ENCODE measurements at places on chromosomes 16 and 17.

- no peak for DNase-seq
Measured at GRCh38 chr17:42937712-42938596, 26.3 kb downstream of the AARSD1 start.

- DNase-seq, result no peak
Measured at GRCh38 chr16:11310997-11311561, 29.9 kb upstream of the PRM1 start.

DNA sequence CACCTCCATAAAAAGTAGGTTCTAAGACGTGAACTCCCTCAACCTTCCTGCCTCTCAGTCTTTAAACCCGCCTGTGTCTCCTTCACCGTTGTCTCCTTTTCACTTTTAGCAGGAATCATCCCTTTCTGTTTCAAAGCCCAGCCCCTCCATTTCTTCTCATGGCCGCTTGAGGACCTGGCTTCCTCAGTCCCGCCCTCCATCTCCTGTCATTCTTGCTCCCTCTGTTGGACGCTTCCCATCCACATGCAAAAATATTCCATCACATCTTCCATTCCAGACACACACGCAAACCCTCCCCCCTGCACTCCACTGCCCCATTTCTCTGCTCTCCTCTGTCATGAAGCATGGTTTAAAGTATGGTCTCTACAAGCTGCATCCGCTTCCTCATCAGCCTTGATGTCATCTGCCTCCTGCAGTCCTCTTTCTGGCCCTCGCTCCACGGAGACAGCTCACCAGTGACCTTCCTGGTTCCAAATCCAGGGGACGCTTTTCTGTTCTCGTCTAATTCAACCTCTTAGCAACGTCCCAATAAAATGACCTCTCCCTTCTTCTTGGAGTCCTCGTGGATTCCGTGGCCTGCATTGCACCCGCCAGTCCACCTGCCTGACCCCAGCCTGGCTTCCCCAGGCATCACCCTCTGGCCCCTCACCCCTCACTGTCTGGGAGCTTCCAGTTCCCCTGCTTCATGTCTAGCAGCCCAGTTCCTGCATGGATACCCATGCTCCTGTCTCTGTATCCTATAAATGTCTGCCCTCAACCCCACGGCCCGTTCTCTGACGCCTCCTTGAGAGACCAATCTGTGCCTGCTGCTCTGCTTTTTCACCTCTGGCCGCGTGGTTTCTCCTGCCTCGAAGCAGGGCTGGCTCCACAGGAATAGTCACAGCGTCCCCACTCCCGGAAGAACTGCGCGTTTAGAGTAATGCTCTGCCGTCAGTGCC, 26.2 kb downstream of the ANKRD40 start:
- peak; percentile 47 for DNase-seq

- DNase-seq, result no peak
Measured at GRCh38 chr16:27251541-27252205, 16.9 kb downstream of the NSMCE1 start.

DNA sequence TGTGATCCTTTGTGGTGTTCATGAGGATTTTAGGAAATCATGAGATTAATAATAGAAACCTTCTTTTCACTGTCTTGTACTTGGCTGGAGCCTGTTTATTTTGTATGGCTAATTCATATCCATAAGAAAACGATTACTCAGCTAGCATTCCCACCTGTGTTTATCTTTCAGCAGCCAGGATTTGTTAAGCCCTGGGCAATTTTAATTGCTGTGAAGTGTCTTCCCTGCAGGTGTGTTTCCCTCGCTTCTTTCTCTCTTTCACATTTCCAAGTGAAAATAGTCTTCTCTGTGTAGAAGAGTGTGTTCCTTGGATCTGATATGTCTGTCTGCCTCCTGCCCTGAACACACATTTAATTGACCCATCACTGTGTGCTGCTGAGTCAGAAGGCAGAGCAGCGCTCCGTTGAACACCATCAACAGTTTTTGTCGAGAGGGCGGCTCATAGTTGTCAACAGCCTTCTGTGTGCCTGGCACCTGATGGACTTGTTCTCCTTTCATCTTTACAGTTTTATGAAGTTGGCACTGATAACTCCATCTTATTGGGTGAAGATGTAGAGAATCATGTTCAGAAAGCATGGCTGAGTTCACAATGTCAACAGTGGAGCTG, 83.2 kb downstream of the SPECC1 start:
- DNase-seq, result no peak

GRCh38 chr17:59790910-59791309, 83.5 kb downstream of the VMP1 start:
- no peak for DNase-seq

DNA sequence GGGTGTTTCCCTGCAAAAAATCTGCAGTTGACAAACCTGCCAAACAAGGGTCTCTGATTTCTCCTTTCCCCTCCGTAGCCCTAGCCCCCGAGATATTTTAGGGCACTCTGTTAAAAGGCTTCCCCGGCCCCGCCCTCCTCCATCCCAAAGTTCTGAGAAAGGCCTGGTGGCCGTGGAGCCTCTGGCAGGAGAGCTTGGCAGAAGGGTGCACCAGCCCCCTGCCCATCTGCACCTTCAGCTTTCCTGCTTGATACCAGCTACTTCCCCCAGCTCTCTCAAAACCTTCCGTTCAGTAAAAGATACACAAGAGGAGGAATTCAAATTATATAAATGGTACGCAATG, 711 bp upstream of the CANT1 start:
- no peak for DNase-seq

DNA sequence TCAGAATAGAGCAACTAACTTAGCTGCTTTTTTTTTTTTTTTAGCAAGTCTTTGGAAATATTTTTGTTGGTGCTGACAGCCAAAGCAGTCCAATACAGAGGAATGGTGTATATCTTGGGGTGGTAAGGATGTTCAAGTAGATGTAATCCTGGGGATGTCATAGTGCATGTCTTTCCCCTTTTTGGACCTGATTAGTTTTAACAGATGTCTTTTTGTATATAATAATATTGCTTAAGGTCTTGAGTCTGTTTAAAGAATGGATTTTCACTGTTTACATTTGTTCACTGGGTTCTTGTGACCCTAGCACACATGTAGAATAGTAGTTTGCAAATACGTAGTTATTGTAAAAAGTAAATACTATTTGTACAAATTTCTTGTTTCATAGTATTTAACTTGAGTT, 7.9 kb downstream of the TAF15 start:
- DNase-seq, result no peak

DNA sequence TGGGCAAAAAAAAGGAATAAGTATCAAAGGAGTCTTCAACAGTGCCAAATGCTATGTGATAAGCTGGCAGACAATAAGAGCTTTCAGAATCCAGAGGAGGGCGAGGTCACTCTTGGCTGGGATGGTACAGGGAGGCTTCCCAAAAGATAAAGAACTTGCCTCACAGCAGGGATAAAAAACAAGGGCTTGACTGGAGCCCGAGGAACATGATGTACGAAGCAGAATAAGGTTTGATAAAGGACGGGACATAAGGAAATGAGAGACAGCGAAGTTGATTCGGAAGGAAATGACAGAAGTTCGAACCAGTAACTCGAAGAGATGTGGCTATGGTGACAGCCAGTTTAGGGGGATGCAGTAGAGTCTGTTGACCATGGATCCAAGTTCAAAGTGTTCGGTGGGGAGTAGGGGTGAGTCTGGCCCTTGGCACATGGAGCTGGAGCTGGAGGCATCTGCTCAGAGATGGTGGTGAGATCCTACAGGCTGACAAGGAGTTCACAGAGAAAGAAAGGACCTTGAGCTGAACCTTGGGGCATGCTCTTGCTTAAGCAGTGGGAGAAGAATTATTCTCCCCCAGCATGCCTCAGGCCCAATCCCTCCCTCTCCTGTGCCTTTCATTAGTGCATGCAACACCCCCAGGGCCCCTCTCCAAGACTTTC, 137.6 kb upstream of the RCVRN start:
- no peak for DNase-seq

- DNase-seq, result no peak
Measured at GRCh38 chr16:13229039-13229438, 327.6 kb downstream of the SHISA9 start.

Measured in upper lobe of right lung (tissue), 1 donor.